ENCODE measurements at places on chromosomes 12 and 14. TPM values are rescaled to one million over a fixed set of nuclear protein-coding genes. Genes with fewer than 3 reads are reported as not detected.

PRH1 gene
- 3.2 TPM for total RNA-seq

KLRF1 gene
- total RNA-seq, result not detected

CD27 gene
- not detected for total RNA-seq

CLEC4A gene
- not detected for total RNA-seq

PLBD1 gene
- total RNA-seq, result 4.6 TPM

All from A549 treated with CpdA at 1 μM for 4 hours (cell line).